ENCODE measurements at places on chromosomes 7 and 10.

GRCh38 chr10:117502421-117503243, 39.9 kb upstream of the EMX2 start:
- no peak for DNase-seq

- DNase-seq, result no peak
Measured at GRCh38 chr7:157470701-157471131, 133.9 kb downstream of the DNAJB6 start.

DNA sequence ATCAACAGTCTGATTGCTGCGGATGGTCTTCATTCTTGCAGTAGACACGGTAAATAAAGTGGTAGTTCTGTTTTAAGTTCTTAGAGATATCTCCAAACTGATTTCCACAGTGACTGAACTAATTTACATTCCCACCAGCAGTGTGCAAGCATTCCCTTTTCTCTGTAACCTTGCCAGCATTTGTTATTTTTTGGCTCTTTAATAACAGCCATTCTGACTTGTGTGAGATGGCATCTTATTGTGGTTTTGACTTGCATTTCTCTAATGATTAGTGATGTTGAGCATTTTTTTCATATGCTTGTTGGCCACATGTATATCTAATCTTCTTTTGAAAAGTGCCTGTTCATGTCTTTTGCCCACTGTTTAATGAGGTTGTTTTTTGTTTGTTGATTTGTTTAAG, 30.2 kb upstream of the CXCL12 start:
- no peak for DNase-seq

GRCh38 chr7:3598854-3599253, 297.8 kb downstream of the SDK1 start:
- no peak for DNase-seq

Measured in NCI-H1092 (cell line).